Midbrain (tissue), 1 donor: ENCODE measurements at places on chromosomes 12 and 14.

DNA sequence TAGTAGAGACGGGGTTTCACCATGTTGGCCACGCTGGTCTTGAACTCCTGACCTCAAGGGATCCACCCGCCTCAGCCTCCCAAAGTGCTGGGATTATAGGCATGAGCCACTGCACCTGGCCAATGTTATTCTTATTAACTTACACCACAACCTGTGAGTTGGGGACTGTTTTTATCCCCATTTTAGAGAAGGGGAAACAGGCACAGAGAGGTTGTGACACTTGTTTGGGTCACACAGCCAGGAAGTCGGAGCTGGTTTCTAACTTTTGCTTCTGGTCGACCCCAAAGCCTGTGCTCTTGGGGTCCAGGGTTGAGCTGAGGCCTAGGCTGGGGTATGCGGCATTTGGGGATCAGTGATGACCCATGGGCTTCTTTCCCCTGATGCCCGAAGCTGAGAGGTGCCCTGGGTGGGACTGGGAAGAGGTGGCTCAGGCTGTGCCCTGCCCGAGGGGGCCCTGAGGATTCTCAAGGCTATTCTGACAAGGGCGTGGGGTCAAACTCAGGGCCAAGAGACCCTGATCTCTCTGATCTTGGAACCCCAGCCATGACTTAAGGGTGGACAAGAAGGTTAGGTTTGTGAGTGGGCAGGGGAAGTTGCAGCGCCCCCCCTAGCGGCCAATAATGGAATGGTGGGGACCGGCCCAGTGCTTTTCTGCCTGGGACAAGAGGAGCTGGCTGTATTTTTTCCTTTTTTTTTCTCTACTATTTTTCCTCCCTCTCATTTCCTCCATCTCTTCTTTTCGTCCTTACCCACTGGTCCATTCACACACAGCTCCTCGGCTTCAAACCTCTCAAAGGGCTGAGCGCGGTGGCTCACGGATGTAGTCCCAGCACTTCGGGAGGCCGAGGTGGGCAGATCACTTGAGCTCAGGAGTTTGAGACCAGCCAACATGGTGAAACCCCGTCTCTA lies 3.0 kb downstream of the SDSL start:
- peak; percentile 39 for DNase-seq

DNA sequence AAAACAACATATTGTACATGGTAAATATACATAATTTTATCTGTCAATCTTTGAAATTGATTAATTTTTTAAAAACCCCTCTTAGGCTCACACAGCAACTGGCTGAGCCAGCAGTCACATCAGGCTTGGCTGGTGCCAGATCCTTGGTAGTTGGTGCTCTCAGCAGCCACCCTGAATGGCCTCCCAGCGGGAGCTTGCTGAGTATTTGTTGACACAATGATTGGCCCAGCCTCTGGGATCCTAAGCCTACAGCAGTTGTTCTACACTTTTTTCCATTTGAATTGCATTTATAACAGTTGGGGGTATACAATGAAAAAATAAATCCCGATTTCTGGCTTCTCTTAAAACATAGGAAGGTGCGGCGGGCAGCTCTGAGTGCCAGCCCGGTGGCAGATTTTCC lies 11.1 kb downstream of the PRKAB1 start:
- no peak for DNase-seq

DNA sequence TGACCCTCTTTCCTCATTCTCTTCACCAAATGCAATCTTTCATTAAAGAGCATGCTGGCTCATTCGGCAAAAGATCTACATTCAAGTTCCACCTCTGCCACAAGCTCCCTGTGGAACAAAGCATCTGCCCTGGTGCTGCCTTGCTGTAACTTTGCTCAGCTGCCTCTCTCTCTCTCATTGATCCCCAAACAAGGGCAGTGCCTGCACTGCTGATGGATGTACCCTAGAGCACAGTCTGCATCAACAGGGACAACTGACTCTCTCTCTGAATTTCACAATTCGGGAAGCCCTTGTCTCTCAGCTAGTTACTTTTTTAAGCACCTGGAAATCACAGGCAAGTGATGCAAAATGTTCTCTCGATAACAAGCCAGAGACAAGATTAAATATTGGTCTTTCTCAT lies 174.0 kb upstream of the DIO2 start:
- DNase-seq, result no peak

GRCh38 chr12:132619386-132620112 lies 973 bp downstream of the P2RX2 start:
- DNase-seq, result no peak

DNA sequence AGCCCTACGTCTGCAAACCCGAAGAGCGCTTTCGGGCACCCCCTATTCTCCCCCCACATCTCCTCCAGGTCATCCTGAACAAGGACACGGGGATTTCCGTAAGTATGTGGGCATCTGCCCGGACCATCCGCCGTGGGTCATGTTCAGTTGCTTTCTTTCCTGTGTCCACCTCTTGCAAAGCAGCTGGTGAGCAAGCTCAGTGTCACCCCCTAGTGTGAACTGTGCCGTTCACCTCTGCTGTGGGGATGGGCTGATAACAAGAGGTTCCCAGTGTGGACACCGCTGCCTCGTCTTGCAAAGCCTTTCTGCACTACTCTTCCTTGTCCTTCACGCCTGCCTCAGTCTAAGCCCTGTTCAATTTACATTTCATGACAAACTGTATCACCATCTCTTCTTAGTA lies 8.6 kb downstream of the PRKAB1 start:
- DNase-seq, result no peak

GRCh38 chr12:5262450-5262849 lies 169.5 kb upstream of the NTF3 start:
- no peak for DNase-seq

- no peak for DNase-seq
Observed at GRCh38 chr14:100082723-100083122, 17.5 kb downstream of the EVL start.

GRCh38 chr14:33175951-33176350 lies 237.3 kb downstream of the NPAS3 start:
- DNase-seq, result no peak

DNA sequence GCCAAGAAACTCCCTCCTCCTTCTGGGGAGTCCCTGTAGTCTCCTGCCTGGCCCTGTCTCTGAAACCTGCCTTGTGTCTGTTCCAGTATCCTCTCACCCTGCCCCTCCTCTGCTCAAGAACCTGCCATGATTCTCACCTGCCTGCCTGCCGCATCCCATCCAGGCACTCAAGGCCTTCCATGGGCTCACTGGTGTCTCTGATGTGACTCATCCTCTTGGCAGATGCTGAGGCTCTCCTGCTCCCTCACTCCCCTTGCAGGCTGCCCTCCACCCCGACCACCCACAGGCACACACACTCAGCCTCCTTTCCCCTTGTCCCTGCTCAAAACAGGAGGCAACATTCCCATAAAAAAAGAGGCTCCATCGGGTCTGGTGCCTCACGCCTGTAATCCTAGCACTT lies 5.8 kb upstream of the BEGAIN start:
- DNase-seq, result no peak

- DNase-seq, result no peak
Observed at GRCh38 chr12:114248527-114248926, 157.4 kb downstream of the TBX5 start.

GRCh38 chr12:26062006-26062405 lies 62.8 kb downstream of the BHLHE41 start:
- DNase-seq, result no peak
